ENCODE measurements at places on chromosomes 5 and 9.

DNA sequence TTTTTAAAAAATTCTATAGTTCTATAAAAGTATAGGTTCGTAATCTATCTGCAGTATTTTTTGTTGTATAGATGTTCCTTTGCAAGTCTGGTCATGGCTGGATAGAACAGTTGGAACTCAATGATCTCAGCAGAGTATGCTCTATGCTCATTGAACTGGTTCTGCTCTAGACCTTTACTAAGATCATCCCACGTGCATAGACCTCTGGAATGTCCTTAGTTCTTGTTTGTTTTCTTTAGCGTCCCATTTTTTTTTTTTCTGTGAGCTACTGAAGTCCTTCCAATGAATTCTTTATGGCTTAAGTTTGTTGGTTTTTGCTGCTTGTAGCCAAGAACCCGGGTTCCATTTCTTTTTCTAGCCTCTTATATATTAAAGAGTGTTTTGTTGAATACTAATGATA, 3.5 kb downstream of the TMEM38B start:
- no peak for DNase-seq

- no peak for DNase-seq
These were observed 19.7 kb upstream of the GDA start for GRCh38 chr9:72129271-72130156.

- DNase-seq, result no peak
These were observed 66.5 kb downstream of the ALDH1A1 start for GRCh38 chr9:72886386-72886785.

DNA sequence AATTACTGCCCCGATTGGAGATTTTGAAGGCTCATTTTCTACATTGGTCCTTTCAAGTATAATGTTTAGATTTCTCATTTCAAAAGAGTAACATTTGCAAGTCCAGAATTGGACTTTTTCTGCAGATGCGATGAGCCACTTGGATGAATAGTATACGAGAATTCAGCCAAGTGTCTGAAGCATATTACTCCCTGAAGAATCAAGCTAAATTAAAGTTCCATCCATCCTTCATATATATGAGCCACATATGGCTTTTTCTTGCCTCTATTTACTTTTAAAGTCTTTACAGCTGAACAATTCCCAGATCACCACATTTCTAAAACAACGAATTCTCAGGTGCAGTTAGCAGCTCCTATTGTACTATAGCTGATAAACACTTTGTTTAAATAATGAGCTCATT, 288.7 kb downstream of the CEMIP2 start:
- no peak for DNase-seq

- no peak for DNase-seq
These were observed 132.9 kb upstream of the ACO1 start for GRCh38 chr9:32251539-32251938.

DNA sequence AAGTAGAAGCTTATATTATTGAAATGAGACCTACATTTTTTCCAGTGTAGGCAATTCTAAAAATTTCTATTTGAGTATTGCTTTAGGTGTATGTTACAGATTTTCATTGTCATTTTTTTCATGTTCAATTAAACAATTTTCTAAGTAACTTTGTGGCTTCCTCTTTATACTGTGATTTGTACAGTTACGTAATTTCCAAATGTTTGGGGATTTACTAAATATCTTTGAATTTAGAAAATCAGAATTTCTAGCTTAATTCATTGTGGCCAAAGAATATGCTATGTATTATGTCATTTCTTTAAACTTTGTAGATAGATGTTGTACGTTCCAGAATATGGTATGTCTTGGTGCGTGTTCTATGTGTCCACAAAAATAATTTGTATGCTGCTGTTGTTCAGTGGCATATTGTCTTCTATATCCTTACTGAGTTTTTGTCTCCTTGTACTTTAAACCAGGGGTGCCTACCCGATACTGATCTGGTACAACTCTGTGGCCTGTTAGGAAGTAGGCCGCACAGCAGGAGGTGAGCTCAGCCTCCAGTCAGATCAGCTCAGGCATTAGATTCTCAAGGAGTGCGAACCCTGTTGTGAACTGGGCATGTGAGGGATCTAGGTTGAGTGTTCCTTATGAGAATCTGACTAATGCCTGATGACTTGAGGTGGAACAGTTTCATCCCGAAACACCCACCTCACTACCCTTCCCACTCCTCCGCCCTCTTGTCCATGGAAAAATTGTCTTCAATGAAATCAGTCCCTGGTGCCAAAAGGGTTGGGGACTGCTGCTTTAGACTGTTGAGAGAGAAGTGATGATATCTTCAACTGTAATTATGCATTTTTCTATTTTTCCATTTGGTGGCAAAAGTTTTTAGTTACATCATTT, 63.5 kb downstream of the UBE2R2 start:
- no peak for DNase-seq

GRCh38 chr5:122967085-122967484, 69.4 kb downstream of the PPIC start:
- no peak for DNase-seq

- no peak for DNase-seq
These were observed 36.7 kb downstream of the MRPS27 start for GRCh38 chr5:72283358-72283757.

GRCh38 chr9:88388886-88389605, 802 bp downstream of the SPIN1 start:
- DNase-seq, result peak; percentile 58

DNA sequence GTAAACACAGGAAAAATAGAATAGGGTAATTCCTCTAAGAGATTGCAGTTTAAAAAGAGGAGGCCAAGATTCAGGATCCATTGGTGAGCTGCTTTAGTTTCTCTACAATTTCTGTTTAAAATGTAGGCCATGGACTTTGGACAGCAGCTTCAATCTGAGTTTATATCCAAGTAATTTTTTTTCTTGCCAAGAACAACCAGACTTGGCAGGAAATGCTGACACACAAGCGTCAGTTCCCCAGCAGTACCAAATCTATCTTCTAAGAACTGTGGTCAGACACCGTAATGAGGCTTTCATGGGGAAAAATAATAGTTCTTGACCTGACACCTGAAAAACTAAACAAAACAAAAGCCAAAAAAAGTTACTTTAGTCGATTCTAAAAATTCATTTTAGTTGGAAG, 528.8 kb downstream of the CSNK1G3 start:
- no peak for DNase-seq
